Stimulated activated CD8-positive, alpha-beta memory T cell treated with anti-CD3 and anti-CD28 coated beads, Interleukin-4, amount 100 ng/mL, for 1 hour (primary cell): ENCODE measurements at places on chromosomes 7 and 10.
A peak's percentile ranks its signal among the peaks of the same experiment; 100 is the strongest.

- no peak for DNase-seq
These were observed 448.2 kb downstream of the GRID1 start for GRCh38 chr10:85918371-85918770.

DNA sequence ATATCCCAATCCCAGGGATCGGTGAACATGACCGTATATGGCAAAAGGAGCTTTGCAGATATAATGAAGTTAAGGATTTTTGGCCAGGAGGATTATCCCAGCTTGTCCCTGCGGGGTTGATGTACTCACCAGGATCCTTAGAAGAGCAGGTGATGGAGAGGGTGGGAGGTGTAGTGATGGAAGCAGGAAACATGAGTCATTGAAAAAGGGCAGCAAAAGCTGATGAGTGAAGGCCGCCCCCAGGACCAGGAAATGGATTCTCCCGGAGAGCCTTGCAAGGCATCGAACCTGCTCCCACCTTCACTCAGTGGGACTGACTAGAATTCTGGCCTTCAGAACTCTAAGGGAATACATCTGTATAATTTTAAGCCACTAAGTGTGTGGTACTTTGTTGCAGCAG, 5.2 kb upstream of the NUPR2 start:
- DNase-seq = no peak

DNA sequence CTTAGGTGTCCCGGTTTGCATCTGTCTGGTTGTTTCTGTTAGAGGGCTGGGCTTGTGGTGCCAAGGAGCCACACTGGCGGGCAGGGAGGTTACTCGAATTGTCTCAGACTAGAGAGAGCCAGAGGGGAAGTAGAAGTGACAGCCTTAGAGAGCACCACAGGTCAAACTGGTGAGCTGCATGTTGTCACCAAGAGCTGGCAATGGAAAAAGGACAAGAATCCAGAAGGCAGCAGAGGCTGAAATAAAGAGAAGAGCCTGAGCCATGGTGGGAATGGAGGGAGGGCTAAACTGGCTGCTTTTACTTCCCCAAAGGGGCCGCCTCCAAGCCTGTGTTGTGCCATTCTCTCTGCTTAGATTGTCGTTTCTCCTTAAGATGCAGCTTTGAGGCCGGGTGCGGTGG, 31.1 kb upstream of the RHBDD2 start:
- DNase-seq = no peak

- no peak for DNase-seq
These were observed 118.7 kb upstream of the PTN start for GRCh38 chr7:137462074-137462715.

- no peak for DNase-seq
These were observed 253.3 kb downstream of the SEMA3A start for GRCh38 chr7:83941300-83941699.

GRCh38 chr10:79347894-79348639, 798 bp downstream of the PPIF start:
- DNase-seq = peak; percentile 30

DNA sequence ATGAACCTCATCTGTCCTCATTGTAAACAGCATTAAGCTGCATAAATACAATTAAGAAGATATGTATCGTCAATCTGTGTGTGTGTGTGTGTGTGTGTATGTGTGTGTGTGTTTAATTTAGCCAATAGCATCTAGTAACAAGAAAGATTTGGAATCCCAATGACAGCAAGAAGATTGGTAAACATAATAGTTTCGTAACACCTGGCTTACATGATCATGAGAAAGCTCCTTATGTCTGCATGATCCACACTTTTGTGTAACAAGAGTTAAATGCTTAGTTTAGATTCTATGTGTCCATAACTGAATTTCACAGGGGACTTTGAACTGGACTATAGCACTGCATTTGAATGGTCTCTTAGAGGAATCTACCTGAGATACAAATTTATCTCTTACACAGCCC, 191.0 kb upstream of the BET1 start:
- DNase-seq = no peak

GRCh38 chr10:688312-689120, 952 bp downstream of the DIP2C start:
- DNase-seq = no peak

GRCh38 chr10:31524460-31524859, 205.4 kb downstream of the ZEB1 start:
- DNase-seq = no peak

DNA sequence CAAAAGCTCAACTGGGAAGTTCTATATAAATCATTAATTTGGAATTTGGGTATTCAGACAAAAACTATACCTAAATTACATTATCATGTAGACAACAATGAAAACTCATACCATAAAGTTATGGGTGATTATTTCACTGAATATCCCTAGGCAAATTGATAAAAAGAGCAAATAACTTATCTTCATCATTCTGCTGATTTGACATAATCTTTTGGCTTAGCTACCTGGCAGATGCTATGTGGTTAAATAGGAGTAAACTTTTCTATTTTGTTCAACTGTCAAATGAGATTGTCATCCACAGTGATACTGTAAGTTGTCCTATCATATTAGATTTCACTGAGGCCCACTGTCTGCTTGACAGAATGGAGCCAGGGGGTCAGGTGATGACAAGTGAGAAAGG, 148.9 kb upstream of the FEZF1 start:
- DNase-seq = no peak

- no peak for DNase-seq
These were observed 21.0 kb upstream of the FIS1 start for GRCh38 chr7:101265622-101266516.
